ENCODE measurements at places on chromosomes 1 and 21.
A peak's percentile ranks its signal among the peaks of the same experiment; 100 is the strongest.

DNA sequence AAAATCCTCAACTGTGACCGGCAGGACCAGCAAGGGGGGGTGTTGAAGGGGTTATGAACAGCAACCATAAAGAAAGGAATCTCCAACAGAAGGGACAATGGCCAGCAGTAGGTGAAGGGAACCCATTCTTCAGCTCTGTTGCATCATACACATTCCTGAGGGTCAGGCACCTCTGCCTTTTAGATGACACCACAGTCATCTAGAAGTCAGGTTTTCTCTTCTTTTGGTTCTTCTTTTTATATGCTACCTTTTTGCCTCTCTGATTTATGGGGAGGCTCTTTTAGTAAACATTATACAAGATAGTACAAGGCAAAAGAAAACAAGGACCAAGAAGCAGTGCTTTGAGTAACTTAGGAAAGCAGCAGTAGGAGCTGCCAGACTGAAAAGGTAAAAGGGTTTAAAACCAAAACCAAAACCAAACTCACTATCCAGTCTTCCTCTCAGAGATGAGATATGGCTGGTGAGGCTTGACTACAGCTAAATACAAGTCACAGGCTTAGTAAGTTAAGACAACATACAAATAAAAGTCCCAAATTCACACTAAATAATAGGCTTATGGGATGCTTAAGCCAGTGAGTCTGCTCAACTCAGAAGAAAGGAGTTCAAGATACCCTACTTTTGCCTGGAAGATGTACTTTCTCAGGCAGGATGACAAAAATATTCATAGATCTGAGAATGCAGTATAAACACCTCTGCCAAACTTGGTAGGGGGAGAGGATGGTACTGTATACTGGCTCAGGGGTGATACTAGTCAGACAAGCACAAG lies 4.1 kb downstream of the TEX38 start:
- no peak for DNase-seq

GRCh38 chr1:158119976-158120653 lies 60.6 kb upstream of the CD1D start:
- DNase-seq: no peak

GRCh38 chr21:34274001-34274400 lies 89.8 kb upstream of the KCNE2 start:
- peak; percentile 64 for DNase-seq

DNA sequence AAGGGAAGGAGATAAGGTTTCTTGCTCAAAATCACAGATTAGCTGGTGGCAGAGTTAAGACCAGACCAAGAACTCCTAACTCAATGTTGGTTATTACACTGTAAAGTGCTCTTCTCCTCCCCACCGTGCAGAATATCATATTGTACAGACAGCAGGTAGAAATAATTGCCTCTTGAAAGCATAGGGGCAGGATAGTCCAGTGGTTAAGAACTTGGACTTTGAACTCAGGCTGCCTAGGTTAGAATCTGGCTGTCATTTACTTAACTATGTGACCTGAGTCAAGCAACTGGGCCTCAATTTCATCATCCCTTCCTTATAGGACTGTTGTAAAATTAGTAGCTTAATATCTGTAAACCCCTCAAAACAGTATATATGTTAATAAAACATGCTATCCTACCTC lies 114.9 kb upstream of the HIVEP3 start:
- no peak for DNase-seq
